ENCODE measurements at places on chromosomes 11 and 22.
A peak's percentile ranks its signal among the peaks of the same experiment; 100 is the strongest.

- DNase-seq, result peak; percentile 69
Observed at GRCh38 chr11:65524741-65525545, at the start of gene SCYL1. TSS of gene SCYL1 (plus strand) at chr11:65525083. CDS start at chr11:65525154, 71 bp downstream.

DNA sequence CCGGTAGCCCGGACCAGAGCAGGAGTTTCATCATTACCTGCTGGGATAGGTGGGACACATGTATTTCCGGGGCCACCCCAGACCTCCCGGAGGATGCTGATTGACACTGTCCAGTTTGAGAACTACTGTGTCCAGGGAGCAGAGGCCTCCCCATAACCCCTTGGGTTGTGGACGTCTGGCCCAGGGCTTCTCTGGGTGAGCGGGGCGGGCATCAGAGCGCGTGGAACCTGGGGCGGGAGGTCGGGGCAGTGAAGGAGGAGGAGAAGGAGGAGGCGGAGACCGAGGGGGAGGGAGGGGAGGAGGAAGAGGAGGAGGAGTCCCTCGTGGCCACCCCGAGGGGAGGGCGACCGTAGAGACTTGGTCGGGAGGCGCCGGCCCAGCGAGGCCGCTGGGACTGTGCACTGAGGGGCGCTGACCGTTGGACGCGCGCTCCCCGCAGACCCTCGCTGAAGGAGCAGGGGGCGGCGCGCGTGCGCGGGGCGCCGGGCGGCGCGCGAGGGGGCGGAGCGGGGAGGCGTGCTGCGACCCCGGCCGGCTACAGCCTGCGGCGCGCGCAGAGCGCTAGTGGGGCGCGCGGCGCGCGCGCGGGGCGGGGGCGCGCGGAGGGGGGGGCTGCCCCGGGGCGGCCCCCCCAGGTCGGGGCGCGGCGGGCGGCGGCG, at the start of gene GRK3:
GRK3 (plus strand) TSS at position 356 of the 659 bp plus-strand sequence. CDS start 366 bp downstream, outside the sequence.
- DNase-seq, result peak; percentile 33

GRCh38 chr11:19307498-19307897, 66.8 kb upstream of the E2F8 start:
- no peak for DNase-seq

GRCh38 chr11:112226831-112227401, 688 bp downstream of the PTS start:
- DNase-seq, result no peak

DNA sequence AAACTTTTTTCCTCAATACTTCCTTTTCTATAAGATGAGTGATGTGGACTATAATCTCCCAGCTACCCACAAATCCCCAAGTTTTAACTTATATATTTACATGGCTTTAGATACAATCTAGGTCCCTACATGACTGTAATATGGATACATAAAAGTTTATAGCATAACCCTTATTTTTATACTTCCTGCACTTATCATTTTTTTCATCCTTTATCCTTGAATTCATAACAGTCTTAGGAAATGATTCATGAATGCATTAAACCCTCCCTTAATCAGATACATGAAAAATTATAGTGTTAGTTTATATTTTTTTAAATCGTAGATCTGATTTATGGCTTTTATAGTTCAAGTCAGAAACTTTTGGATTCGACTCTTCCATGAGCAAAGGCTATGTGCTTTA, 195.8 kb downstream of the MAML2 start:
- no peak for DNase-seq

GRCh38 chr11:107222916-107223460, 204.7 kb upstream of the GUCY1A2 start:
- no peak for DNase-seq

GRCh38 chr11:102007567-102008437, 39.4 kb upstream of the CFAP300 start:
- no peak for DNase-seq

- DNase-seq, result no peak
Observed at GRCh38 chr22:47209040-47209514, 446.6 kb downstream of the TBC1D22A start.

GRCh38 chr11:68610452-68611116, 73.8 kb upstream of the GAL start:
- DNase-seq, result no peak

DNA sequence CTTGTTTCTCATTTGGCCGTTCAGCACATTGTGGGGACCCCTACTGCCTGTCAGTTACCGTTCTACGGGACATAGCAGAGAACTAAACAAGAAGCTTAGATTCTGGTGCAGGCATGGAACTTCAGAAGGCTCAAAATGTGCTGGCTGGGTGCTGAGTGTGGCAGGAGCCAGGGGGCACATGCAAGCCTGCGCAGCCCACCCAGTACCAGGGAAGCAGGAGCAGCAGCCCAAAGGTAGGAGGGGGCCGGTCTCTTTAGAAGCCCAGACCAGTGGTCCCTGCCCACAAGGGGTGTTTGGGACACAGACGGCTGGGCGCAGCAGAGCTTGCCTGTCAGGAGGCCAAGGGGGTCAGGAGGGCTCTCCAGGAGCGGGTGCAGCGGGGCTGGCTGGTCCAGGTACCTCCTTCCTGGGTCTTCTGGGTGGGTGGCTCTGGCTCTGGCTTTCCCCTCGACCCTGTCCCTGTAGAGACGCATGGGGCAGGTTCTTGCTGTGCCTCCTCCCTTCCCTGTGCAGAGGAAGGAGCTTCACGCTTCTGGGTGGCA, 2.2 kb downstream of the PTDSS2 start:
- DNase-seq, result no peak

GRCh38 chr22:41537203-41537602, 7.1 kb downstream of the POLR3H start:
- no peak for DNase-seq

- no peak for DNase-seq
Observed at GRCh38 chr11:8392166-8392565, 128.5 kb upstream of the LMO1 start.

- DNase-seq, result no peak
Observed at GRCh38 chr11:59112494-59112893, 5.5 kb downstream of the FAM111B start.

DNA sequence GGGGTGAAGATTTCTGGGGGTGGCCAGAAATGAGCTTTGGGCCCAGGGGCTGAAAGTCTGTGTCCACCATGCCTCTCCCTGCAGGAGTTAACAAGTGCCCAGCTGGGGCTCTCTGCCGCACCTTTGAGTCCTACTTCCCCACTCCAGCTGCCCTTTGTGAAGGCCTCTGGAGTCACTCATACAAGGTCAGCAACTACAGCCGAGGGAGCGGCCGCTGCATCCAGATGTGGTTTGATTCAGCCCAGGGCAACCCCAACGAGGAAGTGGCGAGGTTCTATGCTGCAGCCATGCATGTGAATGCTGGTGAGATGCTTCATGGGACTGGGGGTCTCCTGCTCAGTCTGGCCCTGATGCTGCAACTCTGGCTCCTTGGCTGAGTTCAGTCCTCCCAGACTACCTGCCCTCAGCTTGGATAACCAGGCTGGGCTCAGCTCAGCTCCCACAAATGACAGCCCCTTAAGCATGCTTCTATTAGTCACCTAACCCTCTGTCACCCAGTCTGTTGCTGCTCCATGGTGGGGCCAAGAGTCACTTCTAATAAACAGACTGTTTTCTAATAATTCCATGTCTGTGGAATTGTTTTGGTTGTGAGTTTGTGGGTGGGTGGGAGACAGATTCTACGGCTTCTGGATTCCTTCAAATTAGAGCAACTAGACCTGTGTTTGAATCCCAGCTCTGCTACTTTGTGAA, 3.0 kb upstream of the INPPL1 start:
- no peak for DNase-seq

GRCh38 chr11:61603667-61604066, 22.8 kb upstream of the SYT7 start:
- no peak for DNase-seq

- DNase-seq, result no peak
Observed at GRCh38 chr11:12461516-12461915, 84.1 kb downstream of the PARVA start.

DNA sequence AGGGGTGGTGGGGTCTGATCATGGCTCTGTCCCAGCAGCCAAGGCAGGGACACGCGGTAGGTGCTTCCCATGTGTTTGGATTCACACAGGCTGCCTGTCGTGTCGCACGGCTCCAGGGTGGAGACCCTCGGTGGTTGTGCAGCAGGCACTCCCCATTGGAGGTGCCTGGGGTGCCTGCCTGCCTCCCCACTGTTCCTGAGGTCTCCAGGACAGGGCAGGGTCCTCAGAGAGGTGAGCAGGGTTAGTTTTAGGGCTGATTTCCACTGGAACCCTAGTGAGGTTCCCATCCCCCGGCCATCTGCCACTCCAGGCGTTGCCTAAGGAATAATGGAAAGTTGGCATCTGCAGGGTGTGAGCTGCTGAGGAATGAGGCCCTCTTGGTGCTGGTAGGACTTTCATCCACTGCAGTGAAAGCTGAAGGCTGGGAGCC, 32.3 kb downstream of the OSBPL5 start:
- no peak for DNase-seq

- no peak for DNase-seq
Observed at GRCh38 chr22:45632791-45633515, 38.7 kb upstream of the ATXN10 start.

DNA sequence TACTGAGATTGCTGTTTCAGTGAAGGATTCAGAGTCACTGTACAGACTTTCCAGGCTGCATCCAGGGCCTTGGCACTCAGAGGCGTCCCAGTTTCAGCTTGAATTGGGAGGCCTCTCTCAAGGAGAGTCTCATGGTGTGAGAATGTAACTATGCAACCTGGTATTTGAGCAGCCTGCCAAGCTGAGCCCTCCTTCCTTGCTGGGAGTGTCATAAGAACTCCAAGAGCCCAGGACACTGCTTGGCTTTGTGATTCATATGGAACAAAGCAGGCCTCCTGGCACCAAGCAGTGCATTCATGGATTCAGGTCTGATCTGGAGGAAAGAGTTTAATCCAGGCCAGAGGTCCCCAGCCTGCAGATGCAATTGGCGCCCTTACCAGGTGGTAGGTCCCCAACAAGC, 171.7 kb downstream of the DBX1 start:
- DNase-seq, result no peak

GRCh38 chr11:11973361-11973800, 35.0 kb downstream of the DKK3 start:
- DNase-seq, result no peak

DNA sequence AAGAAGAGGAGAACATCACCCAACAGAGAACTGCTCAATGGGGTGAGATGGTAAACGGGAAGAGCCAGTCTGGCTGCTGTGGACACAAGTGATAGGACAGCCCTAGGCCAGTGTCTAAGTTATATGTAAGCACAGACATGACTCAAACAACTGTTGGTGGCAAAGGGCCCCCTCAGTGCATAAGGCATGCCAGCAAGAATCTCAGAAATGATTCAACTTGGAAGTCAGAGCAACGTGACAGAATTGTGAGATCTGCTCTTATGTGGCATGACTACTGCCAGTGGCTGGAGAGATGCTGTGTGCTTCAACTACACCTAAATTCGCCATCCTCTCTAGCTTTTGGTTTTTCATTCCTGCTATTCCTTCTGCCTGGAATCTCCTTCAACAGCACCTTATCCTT, 7.4 kb downstream of the SLN start:
- no peak for DNase-seq

DNA sequence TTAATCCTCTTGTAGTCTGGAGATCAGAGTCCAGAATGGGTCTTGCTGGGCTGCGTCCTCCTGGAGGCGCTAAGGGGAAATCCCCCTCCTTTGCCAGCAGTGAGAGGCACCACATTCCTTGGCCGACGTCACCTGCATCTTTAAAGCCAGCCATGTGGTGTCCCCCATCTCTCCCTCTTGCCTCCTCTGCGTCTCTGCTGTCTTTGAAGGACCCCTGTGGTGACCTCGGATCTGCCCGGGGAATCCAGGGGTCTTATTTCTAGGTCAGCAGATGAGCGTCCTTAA, 27.2 kb upstream of the PARVB start:
- no peak for DNase-seq

DNA sequence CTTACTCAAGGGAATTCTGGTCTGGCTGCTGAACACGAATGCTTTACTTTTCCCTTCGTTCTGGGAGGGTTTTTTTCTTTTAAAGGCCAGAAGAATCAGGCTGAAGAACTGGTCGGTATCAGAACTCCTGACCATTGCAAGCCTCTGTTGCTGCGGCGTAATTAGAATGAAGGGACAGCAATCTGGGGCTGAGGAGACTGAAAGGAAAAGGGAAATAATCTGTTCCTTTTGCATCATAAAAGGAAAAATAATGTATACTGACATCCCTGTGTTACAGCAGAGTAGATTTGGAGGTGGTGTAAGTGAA, 670 bp downstream of the SC5D start:
- DNase-seq, result no peak

DNA sequence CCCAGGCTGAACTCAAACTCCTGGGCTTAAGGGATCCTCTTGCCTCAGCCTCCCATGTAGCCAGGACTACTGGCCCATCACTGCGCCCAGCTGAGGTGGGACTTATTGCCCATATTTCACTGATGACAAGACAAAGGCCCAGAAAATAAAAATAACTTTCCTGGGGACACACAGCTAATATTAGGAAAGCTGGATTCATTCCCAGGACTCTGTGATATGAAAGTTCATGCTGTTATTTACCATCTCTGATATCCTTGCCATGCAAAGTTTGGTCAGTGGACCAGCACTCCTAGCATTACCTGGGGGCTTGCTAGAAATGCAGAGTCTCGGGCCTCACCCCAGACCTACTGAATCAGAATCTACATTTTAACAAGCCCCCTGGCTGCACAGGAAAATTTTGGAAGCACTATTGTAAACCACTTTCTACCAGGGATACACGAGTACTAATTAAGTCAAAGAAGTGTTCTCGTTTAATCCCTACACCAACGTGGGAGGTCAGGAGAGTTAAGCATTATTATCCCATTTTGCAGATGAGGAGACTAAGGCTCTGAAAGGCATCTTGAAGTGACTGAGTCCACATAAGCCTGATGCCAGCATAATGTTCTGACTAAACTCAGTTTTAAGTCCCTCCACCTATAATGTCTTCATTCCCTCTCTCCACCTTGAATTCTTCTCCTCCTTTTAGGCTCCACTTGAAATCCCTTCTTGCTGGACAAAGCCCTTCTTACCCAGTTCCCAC, 2.5 kb upstream of the FAM83F start:
- DNase-seq, result no peak

DNA sequence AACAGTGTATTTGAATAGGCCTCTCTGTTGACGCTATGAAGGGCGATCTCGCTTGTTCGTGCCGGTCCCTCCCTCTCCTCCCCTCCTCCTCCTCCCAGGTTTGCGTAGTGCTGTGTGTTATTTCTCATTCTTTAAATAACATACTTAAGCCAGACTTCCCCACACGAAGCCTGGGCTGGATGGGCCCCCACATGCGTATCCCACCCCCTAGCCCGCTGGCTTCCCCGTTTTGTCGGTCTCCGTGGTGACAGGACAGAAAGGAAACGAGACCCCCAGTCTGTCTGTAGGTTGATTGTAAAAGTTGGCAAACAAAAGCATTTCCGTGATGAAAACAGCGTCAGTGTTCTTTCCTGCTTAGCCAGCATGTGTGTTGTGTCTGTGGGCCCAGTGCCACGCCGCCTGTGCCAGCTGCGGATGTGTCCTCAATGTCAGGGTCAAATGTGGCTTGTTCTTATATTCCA, 27.3 kb downstream of the FAM118A start:
- DNase-seq, result peak; percentile 68

DNA sequence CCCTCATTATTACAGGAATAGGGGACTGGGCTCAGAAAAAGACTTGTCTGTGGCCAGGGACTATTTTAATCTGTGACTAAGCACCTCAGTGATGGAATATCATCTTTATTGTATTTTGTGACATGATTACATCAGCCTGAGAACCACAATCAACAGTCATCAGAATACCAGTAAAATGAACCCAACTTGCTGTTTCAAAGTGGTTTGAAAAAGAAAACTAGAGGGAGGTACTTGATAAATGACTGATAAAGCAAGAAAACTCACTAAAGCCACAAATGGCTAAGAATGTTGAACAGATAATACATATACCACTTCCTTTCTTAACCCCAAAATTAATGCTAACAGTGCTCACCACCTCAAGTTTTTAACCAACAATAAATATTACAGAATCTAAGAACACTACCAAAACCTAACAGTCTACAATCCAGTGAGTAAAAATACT, 155.7 kb downstream of the ATG16L2 start:
- DNase-seq, result no peak

Data from T-cell (primary cell).